CD4-positive, alpha-beta T cell treated with Interleukin-6 for 4 hours (primary cell): ENCODE measurements at places on chromosomes 1 and 21.
A peak's percentile ranks its signal among the peaks of the same experiment; 100 is the strongest.

DNA sequence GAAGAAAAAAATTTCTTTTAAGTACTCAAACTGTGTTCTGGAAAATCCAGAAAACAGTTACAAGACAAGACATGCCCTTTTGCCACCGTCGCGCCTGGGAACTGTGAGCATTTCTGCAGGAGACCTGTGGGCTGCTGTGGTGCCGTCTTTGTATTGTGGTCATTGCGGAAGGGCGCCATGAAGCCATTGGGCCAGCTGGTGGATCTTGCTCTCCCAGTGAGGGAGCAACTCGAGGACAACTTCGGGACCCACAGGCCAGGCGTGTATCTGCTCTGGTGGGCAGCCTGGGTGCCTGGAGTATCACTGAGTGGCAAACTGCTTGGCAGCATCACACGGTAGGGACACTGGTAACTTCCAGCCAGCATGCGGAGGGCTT is 3.8 kb upstream of the THEMIS2 start:
- DNase-seq, result peak; percentile 14

DNA sequence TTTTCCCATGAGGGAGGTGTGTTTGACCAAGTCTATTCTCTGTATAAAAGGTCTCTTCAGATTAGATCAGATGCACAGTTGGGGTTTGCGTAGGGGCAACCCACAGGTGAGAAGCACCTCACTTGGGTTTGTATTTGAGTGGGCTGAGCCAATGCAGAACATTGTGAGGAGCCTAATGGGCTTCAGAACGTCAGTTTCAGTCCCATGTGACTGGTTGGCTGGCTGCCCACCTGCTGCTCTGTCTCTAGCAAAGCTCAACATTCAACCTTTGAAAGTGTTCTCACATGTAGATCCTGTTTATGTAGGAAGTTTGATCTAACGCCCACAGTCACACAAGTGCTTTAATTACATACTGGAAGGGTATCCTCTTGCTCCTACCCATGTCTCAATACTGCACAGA is 105.5 kb downstream of the FASLG start:
- peak; percentile 74 for DNase-seq

DNA sequence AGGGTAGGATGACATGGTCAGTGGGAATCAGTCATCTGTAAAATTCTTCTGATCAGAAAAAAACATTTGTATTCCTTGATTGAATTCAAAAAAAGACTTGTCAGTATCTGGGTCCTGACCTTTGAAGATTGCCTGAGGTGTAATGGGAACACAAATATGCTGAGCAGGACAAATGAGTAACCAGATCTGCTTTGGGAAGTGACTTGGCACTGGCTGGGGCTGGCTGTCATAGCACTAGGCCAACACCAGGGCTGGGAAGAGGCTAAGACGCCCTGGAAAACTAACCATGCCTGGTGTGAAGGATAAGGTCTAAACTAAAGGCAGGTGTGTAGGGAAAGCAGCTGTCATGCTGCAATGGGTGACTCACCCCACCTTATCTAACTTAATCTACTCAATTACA is 452.9 kb upstream of the BEND5 start:
- DNase-seq, result no peak

DNA sequence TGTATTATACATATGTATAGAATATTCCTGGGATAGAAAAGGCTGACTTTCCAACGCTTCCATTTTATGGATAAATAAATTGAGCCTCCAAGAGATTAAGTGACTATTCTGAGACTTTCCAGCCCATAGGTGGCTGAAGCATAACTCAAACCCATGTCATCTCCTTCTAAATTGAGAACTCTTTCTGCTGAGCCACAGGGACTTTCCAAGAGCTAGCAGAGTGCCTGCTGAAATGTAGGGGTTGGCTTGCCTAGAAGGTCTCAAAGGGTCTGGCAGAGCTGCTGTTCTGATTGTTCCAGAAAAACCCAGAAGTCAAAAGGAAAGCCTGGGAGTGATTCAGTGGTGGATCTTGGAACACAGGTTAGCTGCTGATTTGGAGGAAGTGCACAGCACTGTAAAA is 146.4 kb upstream of the BEND5 start:
- DNase-seq, result no peak

GRCh38 chr1:221563476-221563921 is 178.4 kb downstream of the DUSP10 start:
- DNase-seq, result no peak

DNA sequence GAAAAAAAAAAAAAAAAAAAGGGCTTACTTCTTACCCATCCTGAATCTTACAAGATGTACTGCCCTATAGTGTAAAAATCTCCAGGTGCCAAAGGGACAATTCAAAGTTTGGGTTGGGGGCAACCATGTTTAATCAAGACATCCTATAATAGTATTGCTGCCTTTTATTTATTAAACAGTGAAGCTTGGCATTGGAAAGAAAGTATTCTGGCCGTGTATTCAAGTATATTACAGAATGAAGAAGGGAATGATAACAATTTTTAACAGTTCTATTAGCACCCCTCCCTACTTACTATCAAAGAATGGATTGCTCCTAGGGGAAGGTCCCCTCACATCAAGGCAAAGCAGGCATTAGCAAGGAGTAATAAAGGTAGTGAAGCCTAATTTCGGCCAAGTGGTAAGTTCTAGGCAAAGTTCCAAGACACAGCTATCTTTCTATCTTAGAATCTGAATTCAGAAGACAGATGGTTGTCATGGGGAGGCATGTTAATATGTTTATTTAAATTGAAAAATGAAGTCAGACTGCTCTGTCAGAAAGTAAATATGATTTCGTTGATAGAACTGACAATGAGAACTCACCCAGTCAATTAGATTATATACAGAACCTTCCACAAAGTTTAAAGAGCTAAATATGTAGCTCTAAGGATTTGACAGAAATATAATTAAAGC is 24.6 kb downstream of the ST7L start:
- no peak for DNase-seq

- no peak for DNase-seq
Measured at GRCh38 chr1:202858789-202859414, 30.0 kb downstream of the RABIF start.

GRCh38 chr1:159010391-159010790 is 684 bp downstream of the IFI16 start:
- DNase-seq, result no peak

DNA sequence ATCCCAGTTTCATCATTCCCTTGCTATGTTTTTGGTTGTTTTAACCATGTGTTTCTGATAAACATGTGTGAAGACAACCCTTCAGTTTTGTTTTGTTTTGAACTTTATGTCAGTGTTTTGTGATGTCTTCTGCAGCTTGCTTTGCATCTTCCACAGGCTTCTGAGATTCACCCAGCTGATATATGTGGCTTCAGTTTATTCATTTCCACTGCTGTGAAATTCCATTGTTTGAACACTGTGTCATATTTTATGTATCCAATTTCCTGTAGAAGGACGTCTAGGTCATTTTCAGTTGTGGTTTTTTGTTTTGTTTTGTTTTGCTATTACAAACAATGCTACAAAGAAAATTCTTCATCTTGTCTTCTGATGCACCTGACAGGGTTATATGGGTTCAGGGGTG is 27.2 kb upstream of the SLC26A9 start:
- DNase-seq, result no peak

DNA sequence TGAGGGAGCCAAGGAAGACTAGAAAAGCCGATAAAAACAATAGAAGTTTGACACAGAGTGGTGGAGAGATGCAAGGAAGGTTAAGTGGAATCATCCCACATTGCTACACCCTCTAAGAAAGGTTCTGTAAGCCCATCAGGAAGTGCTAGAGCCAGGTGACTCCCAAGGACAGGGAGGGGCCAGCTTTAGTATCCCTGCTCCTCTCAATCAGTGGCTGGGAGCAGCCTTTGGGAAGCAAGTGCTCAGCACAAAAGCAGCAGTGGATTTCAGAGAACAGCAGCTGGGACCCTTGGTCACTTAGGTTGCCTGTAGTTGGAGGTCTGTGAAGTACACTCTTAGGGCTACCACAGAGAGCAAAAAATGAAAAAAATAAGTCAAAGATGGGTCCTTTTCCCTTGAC is 42.5 kb downstream of the NME7 start:
- no peak for DNase-seq

GRCh38 chr1:67407498-67407897 is 22.7 kb downstream of the SERBP1 start:
- no peak for DNase-seq

GRCh38 chr1:8025061-8025670 is 943 bp downstream of the ERRFI1 start:
- DNase-seq, result no peak

DNA sequence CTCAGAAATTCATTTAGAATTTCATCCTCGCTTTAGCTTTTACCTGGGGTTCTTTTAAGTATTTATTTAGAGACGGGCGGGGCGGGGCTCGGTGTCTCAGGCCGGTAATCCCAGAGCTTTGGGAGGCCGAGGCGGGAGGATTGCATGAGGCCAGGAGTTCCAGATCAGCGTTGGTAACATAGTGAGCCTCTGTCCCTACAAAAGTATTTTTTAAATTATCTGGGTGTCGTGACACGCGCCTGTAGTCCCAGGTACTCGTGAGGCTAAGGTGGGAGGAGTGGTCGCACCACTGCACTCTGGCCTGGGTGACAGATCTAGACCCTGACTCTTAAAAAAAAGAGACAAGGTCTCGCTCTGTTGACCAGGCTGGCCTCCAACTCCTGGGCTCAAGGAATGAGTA is 942 bp upstream of the RSBN1 start:
- DNase-seq, result no peak

- no peak for DNase-seq
Measured at GRCh38 chr1:159598196-159598595, 10.6 kb downstream of the APCS start.

DNA sequence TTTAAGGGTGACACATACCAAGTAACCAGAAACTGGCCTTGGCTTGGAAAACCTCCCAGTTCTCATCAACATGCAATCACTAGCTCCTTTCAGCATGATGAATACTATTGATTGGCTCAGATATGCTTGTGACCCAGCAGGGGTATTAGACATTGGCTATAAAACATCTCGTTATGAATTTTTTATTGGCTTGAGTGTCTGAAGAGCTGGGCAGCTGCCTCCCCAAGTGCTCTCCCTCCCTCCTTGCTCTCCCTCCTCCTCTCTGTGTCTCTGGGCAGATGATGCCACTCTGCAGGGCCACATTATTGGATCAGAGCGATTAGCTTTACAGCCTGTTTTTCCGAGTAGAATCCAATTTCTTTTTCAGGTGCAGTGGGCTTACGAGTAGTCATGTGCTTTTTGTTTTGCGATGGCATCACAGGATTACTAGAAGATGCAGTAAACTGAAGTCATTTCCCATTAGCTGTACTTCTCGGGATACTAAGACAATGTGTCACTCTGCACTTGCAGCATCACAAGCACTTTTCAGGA is 79.3 kb upstream of the ATF3 start:
- DNase-seq, result no peak

DNA sequence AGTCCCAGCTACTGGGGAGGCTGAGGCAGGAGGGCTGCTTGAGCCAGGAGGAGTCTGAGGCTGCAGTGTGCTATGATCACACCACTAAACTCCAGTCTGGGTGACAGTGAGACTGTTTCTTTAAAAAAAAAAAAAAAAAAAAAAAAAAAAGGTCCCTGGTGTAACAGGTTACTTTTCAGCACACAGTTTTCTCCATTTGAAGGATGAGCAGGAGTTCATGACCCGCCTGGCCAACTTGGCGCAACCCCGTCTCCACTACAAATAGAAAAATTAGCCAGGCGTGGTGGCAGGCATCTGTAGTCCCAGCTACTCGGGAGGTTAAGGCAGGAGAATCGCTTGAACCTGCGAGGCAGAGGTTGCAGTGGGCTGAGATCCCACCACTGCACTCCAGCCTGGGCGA is 12.4 kb downstream of the HNRNPR start:
- no peak for DNase-seq

DNA sequence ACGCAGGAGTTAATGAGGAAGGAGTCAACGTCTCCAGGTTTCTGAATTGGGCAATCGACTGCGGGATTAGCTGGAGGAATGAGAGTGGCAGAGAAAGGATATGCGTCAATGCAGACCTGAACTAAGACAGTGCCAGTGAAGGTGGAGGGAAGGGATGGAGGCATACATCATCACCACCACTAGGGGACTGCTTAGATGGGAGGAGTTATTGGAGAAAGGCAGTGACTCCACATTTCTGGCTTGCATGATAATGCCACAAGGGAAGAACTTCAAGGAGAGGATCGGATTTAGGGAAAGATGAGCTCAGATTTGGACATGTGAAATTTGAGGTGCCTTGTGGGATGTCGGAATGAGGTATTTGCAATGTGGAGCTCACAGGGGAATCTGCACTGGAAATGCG is 17.5 kb downstream of the VASH2 start:
- DNase-seq, result no peak

DNA sequence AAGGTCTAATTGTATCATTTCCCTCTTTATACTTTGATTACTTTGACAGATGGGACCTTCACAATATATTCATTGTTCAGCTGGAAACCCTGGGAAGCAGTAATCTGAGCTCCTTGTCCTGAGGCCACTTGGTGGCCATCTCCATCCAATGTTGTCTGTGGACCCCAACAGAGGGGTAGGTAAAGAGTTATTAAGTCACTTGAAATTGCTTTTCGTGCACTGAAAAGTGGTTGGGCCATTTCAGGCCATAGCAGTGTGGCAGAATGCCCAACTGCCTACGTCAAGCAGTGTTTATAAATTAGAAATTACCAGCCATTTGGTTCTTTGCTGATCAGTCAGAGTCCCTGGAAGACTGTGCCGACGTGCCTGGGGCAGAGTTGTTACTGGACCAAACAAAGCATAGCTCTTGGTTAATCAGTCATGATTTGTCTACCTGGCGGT is 308.3 kb upstream of the USP25 start:
- DNase-seq, result no peak

DNA sequence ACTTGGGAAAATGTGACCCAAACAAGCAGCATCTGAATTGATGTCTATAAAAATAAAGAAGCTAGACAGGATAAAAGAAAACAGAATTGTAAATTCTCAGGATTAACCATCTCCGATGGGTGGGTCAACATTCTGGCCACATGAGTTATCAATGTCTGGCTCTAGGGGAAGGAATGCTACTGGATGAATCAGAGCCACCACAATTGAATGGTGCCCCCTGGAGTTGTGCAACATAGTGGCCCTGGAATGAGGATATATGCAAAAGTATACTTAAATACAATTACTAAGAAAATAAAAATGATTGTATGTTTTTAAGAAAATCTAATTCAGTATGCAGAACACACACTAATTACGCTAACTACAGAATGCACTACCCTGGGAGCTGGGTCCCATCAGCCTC is 185.6 kb downstream of the TGFBR3 start:
- no peak for DNase-seq

- DNase-seq, result no peak
Measured at GRCh38 chr1:93722081-93723031, 40.7 kb upstream of the BCAR3 start.
